ENCODE measurements at places on chromosomes 5 and 9. TPM values are rescaled to one million over a fixed set of nuclear protein-coding genes. Genes with fewer than 3 reads are reported as not detected.

DNA sequence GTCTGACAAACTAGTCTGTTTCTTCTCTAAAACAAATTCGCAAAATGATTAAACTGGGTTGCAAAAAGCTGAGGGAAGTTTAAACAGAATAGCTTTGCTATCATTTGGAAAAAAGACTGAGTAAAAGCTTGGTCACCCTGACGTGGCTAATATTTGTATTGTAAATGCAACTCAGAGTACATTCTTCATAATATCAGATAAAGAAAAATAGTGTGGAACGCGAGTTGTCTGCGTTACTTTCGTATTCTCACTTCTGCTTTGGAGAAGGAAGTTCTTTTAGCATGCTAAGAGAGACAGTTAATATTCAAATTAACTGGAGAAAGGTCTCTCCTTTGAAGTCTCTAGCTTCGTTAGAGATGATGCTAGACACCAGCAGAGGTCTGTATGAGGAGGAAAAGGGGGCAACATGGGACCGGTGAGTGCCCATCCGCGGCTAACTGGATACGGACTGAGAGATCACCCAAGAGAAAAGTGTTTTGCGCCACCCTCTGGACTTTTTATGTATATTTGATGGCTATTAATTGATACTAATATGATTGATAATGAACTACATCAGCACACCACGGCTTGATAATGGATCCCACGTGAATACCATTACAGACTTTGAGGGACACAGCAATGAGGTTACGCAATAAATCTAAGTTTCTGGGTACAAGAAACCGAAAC, 2.9 kb upstream of the CNTRL start:
- DNase-seq: peak; percentile 64

GRCh38 chr9:136670576-136671253, 8.0 kb downstream of the EGFL7 start:
- no peak for DNase-seq

DNA sequence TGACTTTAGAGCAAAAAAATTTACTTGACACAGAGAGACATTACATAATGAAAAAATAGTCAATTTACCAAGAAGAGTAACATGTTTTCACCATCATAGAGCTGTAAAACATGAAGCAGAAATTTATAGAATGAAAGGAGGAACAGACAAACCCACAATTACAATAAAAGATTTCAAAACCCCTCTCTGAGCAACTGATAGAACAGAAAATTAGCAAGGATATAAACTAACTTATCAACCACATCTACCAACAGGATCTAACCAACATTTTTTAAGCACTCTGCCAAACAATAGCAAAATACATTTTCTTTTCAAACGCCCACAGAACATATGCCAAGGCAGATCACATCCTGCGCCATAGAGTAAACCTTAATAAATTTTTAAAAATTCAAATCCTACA, 17.9 kb downstream of the SLCO4C1 start:
- DNase-seq: no peak

Gene WNT8A
- not detected for total RNA-seq

DNA sequence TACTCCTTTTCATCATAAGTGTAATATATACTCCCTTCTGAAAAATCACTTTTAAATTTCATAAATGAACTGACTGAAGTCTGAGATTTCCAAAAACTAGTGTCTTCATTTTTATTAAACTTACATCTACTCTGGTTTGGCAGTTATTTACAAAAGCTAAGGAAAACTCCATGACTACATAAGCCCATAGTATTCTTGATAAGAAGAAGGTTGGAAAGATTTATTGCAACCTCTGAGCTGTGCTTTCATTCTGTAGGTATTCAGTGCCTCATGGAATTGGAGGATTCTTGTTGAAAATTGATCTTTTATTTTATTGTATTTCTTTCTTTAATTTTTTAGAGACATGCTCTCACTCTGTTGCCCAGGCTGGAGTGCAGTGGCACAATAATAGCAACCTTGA, 41.7 kb downstream of the GNAQ start:
- no peak for DNase-seq

Gene IGIP
- total RNA-seq: 1.9 TPM

DNA sequence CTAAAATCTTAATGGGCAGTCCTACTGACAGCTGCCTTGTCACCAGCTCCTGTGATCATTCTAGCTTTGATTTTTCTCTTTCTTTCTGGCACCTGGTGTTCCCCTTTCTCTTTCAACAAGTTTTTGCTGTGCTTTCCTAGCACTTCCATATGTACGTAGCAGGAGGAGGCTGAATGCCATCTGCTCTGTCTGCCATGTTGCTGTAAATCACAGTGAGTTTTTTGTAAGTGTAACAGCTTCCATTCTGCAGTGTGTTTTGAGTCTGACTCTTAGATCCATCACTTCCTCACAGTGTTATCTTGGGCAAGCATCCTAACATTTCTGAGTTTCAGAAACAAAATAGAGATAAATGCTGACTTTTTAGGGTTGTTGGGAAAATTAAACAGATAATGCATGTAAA, 247.9 kb downstream of the DOCK8 start:
- DNase-seq: no peak

Gene MLLT3
- 24.2 TPM for total RNA-seq

DNA sequence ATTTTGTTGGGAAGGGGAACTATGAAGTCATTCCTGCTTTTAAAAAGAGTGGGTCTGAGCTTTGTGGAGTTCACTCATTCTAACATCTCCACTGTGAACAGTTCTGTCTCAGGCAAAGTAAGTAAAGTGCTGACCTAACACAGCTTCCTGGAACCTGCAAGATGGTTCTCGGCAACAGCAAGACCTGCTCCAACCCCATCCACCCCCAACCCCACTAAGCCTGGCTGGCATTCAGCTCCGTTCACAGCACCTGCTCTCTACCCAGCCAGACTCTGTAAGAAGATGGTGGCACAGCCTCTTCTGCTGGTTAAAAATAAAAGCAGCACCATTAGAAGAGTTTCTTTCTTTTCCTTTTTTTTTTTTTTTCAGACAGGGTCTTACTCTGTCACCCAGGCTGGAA, 42.0 kb downstream of the EPB41L4B start:
- no peak for DNase-seq

DNA sequence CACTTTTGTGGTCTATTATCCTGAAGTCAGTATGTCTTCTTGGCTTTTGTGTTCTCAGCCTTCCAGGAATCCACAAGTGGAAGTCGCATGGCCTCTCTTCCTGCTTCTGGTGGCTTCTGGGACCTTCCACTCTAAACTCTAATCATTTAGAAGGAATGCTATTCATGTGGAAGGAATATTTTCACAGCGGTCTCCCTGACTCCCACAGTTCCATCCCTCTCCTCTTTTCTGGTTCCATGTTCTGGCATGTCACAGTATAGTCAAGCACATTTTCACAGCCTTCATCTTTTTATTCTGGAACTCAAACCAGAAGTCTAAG, 7.3 kb upstream of the RAI14 start:
- no peak for DNase-seq

Gene DMGDH
- not detected for total RNA-seq

GRCh38 chr9:129174724-129175514, 3.1 kb downstream of the IER5L start:
- DNase-seq: peak; percentile 79

Gene PCDHGC4
- 0.11 TPM for total RNA-seq

GRCh38 chr5:90227683-90228082, 181.9 kb downstream of the CETN3 start:
- no peak for DNase-seq

DNA sequence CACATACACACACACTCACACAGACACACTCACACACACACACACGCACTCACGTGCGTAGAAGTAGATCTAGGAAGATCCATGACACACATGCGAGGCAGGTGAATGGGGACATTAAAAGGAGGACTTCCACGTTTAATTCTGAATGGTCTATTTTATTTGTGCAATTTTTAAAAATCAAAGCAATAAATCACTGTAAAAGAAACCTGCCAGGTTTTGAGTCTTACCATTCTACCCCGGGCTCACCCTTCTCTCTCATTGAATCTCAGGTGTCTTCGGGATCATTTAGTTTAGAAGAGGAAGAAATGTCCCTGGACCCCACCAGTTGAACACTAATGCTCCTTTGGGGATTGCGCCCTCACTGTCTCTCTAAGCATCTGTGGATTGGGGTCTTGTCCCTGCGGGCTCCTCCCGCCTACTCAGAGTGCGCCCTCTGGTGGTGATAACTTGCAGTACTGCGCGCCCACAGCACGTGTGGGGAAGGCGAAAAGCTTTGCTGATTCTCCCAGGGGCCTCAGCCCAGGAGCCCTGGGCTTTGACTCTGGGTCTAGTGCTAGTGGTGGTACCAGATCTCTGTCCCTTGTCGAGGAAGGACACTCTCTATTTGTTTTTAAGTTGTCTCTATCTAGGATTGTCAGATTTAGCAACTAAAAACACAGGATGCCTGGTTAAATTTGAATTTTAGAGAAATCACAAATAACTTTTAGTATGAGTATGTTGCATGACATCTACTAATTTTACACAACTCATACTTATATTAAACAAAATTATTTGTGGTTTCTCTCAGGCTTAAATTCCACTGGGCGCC, 34.8 kb downstream of the BOD1 start:
- peak; percentile 44 for DNase-seq

Gene CDC14B
- 12.1 TPM for total RNA-seq

GRCh38 chr5:103476811-103477210, 85.8 kb downstream of the NUDT12 start:
- DNase-seq: peak; percentile 57

GRCh38 chr5:77638763-77639671, 504 bp upstream of the OTP start:
- DNase-seq: no peak

DNA sequence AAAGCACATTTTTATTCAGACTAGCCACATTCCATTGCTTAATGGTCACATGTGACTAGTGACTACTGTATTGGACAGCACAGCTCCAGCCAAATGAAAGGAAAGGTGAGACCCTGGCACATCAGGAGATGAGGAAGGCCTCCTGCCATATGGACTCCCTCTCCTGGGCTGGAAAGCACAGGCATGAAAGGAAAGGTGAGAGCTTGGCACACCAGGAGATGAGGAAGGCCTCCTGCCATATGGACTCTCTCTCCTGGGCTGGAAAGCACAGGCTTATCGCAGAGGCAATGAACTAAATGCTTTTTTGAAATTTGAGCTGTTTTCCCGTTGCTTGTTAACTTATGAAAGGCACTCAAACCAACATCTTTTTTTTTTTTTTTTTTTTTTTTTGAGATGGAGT, 144.8 kb upstream of the SLC12A2 start:
- DNase-seq: no peak

DNA sequence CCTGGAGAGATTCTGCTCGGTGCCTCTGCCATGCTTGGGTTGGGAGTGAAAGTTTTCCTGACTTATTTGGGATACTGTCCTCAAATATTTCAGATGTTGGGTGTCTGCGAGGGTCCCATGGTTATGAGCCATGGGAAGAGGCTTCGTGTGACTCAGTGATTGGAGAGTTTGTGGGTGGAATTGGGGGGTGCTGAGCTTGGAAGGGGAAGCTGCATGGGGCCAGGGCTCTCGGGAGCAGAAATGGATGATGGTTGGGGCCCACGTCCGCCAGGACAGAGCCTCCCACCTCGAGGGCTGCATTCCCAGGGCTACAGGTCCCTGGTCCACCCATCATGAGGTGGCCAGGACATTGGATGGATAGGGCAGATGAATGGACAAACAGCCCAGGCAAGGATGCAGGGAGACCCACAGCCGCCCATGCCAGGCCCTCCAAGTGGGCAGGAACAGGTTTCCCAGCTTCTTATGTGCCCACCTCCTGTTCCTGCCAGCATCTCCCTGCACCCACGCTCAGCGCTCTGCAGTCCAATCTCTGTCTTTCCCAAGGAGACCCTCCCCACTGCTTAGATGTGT, 5.5 kb downstream of the OBP2B start:
- DNase-seq: no peak

DNA sequence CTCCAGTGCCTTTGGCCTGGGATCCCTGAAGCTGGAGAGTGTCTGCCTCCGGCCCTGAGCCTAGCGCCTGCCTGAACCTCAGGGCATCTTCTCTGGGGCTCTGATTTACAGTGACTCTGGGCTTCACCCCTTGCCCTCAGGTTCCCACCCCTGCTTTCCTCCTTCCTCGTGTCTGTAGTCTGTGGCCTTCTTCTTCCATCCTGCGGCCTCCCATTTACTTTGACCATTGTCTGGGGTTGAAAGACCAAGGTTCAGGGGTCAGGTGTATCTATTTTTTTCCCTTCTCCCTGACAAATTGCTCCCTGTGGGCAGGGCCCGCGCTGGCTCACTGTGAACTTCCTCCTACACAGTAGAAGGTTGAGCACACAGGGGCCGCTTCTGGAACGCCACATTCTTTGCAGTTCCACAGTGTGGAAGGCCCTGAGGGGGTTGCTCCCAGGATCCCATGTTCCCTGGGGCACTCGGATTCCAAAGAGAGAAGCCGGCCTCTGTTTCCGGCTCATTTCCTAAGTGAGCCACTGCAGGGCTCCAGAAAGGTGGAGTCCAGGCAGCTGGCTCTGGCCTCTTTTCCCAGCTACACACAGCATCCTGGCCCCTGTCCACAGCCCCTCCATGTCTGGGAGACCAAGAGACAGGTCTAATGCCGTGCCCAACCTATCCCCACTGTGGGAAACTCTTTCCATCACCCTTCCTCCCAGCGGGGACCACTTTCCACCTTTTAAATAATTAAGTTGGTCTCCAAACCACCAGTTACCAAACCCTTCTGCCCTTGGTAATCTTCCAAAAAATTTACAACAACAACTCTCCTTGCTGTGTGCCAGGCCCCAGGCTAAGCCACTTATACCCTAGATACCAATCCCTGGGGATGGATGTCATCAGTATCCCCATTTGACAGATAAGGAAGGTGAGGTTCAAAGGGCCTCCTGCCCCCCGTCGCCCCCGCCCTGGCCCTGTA, 140.3 kb upstream of the IER5L start:
- DNase-seq: no peak

DNA sequence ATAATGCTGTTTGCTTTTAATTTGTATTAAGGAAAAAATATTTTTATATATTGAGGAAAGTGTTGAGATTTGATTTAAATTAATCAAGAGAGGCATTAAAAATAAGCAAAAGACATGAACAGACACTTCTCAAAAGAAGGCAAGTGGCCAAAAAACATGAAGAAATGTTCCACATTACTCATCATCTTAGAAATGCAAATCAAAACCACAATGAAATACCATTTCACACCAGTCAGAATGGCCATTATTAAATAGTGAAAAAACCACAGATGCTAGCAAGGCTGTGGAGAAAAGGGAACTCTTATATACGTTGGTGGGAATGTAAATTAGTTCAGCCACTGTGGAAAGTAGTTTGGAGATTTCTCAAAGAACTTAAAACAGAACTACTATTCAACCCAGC, 45.9 kb downstream of the RANBP17 start:
- no peak for DNase-seq

DNA sequence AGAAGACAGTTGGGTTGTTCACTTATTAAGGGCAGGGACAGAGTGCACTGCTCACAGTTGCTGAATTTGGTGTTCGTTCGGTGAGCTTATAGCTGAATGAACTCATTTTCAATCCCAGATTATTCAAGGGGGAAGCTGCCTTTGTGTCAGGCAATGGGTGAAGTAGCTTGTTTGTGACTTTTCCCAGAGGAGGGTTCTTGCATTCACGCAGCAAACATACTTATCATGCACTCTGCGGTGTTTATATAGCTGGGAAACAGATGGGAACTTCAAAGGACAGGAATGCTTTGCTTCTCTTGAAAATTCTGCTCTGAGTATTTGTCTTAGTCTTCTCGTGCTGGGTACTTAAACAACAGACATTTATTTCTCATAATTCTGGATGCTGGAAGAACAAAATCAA, 64.7 kb upstream of the ABCA1 start:
- DNase-seq: no peak
